Cortex of kidney (tissue), 1 donor: ENCODE measurements at places on chromosomes 1 and 21.

DNA sequence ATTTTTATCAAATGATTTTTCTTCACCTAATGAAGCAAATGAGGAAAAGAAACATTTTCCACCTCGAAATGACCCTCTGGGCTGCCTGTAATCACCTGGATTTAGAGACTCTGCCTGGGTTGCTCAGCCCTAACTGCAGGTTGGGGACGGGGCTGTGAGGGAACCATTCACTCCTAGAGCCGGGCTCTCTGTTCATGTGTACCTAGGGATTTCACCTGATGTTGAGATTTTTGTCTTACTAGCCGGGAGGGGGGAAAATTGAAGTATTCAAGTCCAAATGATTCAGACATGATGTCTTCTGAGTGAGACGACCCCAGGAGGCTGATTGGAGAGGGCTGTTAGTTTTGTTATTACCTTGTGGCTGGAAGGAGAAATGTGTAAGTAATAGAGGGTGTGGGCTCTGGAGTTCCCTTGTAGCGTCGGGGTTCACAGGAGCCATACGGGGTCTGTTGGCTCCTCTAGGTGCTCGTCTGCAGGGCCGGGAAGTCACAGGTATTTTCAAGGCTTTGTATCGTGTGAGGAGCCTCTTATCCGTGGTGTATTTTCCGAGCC is 42.3 kb upstream of the PWP2 start:
- no peak for DNase-seq

GRCh38 chr1:147597010-147597409 is 55.7 kb downstream of the BCL9 start:
- no peak for DNase-seq

GRCh38 chr1:31327381-31327780 is 30.5 kb downstream of the ZCCHC17 start:
- no peak for DNase-seq

DNA sequence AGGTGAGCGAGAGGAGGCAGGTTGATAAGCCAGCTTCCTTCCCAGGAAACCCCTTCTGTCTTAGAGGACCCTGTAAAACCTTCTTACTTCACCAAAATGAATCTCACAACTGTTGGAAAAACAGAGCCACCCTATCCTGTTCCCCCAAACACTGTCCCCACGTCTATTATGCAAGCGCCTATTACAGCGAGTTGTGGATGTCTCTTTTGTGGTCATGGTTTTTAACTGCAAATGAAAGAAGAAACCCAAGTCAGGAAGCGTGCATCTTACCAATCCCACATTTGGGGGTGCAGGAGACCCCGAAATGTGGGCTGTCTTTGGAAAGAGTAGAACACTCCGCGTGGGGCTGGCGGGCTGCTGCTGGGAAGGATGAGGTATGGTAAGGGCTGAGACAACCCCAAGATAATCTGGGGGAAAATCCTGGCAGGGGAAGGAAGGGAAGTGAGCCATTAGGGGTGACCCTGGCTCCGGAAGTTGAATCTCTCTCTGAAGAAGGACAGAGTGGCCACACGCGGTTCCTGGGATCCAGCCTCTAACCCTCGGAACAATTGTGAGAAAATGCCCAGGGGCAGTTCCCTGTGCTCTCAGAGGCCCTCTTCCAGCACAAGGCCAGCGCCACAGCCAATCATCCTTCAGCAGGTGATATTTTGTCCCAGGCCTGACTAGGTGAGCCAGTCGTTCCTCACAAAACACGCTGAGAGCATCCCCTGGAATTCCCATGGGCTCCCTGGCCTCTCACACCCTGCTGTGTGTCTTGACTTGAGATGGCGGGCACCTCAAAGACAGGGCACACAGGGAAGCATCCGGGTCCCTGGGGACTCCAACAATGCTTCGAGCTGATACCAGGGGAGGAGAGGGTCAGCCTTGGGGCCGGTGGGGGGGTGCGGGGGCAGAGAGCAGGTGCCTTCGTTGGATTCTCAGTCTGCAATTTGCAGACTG is 168.5 kb upstream of the IRF2BP2 start:
- DNase-seq, result no peak

DNA sequence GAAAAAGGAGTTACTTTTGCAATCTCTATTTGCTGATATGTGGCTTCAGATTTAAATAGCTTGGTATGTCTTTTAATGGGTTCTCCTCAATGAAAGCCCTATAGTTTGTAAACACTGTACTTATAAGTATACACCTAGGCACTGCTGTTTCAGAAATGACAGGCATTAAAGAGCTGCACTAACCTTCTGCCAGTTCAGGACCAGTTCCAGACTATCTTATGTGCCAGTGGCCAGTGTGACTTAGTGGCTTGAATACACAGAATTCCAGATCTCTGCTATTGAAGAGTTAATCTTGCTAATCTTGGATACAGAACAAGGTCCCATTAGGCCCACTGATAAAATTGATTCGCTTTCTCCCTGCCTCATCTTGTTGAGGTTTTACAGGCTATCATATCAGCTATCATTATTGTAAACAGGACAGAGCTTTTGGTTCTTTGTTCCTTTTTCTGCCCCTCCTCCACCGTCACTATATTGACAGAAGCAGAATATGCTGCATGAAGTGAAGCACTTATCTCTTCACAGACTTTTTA is 337.5 kb downstream of the LRRIQ3 start:
- DNase-seq, result no peak

- DNase-seq, result no peak
These were observed 171.1 kb upstream of the KLHDC7A start for GRCh38 chr1:18309552-18310155.

DNA sequence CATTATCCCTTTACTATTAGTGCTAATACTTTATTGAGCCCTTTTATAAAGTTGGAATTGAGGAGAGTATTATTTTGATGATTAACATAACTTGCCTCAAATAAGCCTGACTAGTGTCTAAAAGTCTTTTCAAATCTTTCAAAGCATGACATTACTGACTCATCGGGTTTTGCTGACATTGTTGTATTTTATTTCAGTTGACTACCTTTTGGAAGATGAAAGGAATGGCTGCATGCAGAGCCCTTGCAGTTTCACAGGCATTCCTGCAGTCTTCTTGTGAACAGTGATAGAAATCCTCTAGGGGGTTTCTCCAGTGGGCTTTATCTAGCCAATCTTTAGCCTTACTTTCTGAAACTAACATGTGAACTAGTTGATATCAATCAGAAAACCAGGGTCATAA is 43.0 kb upstream of the TMEM61 start:
- DNase-seq, result no peak

DNA sequence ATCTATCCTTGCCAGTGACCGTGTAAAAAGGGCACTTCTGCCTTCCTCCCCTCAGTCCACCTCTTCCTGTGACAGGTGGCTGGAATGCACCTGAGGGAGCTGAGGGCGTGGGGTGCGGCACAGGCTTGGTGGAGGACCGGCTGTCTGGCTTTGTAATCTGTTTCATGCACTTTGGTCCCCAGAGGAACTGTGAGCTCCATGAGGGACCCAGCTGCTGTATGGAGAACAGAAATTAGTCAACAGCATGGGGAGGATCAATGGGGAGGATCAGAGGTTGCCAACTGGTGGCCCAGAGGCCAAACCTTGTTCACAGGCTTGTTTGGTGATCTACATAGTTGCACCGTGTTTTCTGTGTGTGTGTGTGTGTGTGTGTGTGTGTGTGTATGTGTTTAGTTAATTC is 19.0 kb upstream of the LUZP1 start:
- no peak for DNase-seq

DNA sequence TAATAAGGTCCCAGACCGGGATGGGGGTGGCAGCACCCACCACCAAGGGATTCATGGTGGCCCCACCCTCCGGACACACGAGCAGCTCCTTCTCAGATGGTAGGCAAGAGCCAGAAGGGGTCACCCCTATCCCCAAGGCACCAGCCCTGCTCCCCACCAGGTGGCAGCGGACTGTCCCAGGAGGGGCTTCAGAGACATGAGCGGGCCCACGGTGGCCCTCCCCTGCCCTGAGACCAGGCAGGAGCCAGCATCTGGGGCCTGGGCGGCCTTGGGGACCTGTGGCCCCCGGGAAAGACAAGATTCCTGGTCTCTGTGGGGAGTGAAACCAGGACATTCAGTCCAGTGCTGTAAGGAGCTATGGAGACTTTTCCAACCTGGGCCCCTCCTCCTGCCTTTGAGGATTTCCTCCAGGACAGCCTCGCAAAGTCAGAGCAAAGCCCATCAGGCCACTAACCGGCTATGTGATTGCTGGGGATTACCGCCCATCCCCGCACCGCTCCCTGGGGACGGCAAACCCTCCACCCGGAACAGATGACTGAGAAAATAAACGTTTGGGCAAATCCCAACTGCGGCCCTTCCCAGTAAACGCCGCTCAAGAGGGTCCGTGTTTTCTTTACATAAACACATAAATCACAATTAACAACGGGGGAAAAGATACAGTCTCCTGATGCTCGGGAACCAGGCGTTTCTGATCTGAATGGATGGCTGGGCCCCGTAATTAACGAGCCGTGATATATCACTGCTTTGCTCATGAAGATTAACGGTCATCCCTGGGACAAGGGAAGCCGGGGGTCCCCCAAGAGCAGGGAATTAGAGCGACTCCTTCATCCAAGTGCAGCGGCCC is 50.9 kb upstream of the ARHGEF16 start:
- no peak for DNase-seq

- no peak for DNase-seq
These were observed 10.5 kb upstream of the SRP9 start for GRCh38 chr1:225766967-225767633.

DNA sequence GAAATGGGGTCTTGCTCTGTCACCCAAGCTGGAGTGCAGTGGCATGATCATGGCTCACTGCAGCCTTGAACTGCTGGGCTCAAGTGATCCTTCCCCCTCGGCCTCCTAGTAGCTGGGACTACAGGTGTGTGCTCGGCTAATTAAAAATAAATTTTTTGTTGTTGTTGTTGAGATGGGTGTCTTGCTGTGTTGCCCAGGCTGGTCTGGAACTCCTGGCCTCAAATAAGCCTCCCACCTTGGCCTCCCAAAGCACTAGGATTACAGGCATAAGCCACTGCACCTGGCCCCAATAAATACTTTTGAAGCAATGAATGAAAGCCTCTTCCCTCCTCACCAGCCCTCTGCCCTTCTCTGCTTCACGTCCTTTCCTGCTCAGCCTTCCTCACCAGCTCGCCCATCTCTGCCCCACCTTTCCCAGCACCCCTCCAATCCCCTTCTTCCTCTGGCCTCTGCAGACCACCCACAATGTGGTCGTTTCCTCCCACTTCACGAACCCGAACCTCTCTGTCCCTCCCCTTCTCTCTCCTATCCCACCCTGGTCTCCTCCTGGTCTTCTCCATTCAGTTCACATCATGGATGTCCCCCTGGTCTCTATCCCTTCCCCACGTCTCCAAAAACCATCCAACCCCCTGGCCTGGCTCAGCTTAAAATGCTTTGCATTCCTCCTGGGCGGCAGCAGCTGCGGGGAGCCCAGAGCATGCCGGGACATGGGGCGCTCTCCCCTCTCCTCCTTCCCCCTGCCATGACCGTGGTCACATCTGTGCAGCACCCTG is 38.4 kb downstream of the RAP1GAP start:
- no peak for DNase-seq

- no peak for DNase-seq
These were observed 84.1 kb upstream of the NEGR1 start for GRCh38 chr1:72366466-72366865.

GRCh38 chr1:2097386-2098300 is 47.4 kb downstream of the PRKCZ start:
- DNase-seq, result no peak

- DNase-seq, result no peak
These were observed 9.1 kb downstream of the YBEY start for GRCh38 chr21:46295177-46295770.

GRCh38 chr1:29832471-29832870 is 596.1 kb downstream of the PTPRU start:
- DNase-seq, result no peak

- no peak for DNase-seq
These were observed 1.6 kb downstream of the KDM1A start for GRCh38 chr1:23020706-23021405.

GRCh38 chr21:39519835-39520234 is 68.1 kb downstream of the SH3BGR start:
- no peak for DNase-seq

- DNase-seq, result no peak
These were observed 389.9 kb downstream of the SMYD3 start for GRCh38 chr1:246117066-246117791.

DNA sequence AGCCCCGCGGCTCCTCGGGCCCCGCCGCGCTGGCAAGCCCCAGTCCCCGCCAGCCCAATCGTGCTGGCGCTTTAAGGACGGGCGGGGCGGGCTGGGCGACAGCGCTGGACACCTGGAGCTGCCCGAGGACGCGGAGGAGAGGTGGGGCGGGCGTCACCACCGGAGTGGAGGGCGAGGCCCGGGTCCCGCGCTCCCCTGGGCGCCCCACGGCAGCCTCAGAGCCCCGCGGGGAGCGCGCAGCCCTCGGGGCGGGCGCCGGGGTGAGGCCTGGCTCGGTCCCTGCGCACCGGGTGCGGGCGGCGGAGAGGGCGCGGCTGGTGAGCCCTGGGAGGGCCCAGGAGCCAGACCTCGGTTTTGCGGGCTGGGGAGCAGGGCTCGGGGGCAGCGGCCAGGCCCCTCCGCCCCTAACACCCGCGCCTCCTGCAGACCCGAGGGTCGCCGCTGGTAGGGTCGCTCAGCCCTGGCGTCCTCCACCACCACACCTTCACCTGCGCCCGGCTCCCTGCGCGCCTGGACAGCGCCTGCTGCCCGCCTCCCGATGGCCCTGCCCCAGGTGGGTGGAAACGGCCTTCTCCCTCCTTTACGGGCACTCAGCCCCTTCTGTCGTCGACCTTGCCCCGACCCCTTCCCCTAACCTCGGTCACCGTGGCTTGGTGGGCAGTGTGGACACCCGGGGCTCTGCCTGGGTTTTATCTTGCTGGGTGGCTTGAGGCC is at the start of gene TMEM61:
TMEM61 (plus strand) TSS at position 101 of the 714 bp plus-strand sequence; CDS start at position 539, 438 bp downstream.
- DNase-seq, result no peak

DNA sequence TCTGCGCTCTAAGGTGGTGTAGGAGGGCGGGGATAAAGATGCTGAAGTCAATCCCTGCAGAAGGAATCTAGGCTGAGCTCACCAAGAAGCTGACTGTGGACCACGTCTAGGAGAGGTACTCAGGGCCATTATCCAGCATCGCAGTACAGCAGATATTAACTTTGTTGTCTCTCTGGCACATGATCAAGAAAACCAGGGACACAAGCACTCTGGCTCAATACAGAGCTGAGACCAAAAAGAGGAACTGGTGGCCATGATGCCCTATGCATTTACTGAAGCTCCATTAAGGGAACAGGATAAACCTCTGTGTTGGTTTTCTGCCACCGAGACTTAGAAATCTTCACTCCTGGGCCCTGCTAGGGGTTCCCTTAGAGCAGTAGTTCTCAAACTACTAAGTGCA is 38.0 kb upstream of the ANGPTL7 start:
- no peak for DNase-seq

DNA sequence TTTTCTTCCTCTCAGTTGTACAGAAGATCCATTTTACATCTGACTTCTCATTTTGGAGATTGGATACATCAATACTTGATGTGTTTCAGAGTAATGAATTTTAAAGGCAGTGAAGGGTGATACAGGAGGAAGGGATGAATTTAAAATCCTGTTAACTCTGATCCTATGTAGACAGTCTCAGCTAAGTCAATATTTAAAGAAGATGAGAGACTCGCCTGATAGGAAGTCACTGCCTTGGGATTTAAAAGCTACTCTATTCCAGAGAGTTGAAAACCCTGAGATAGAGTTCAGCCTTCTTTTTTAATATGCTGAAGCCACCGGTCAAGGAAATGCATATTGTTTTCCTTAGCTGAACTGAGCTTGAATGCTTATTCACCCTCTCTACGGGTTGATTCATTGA is 42.7 kb downstream of the HUNK start:
- DNase-seq, result no peak

GRCh38 chr1:15187175-15188129 is 33.9 kb downstream of the TMEM51 start:
- no peak for DNase-seq
